ENCODE measurements at places on chromosomes 1 and 21.

DNA sequence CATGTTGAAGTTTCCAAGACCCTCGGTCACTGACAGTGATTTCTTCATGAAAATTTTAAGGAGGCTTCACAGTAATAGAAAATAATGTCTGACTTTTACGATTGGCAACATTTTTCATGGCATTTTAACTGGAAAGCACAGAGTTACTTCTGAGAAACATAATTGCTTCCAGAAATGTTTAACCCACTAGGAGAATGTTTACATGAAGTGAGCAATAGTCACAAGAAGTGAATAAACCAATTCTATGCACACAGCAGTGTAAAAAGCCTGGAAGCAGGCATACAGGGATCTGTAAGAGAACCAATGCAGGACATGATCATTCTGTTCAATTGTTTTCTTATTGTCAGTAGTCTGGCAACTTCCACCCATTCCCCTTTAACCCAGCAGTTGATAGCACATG, 316.2 kb upstream of the CXADR start:
- no peak for DNase-seq

GRCh38 chr1:2906085-2906484, 104.6 kb upstream of the TTC34 start:
- no peak for DNase-seq

GRCh38 chr1:28354121-28354520, 15.4 kb upstream of the PHACTR4 start:
- DNase-seq, result no peak

DNA sequence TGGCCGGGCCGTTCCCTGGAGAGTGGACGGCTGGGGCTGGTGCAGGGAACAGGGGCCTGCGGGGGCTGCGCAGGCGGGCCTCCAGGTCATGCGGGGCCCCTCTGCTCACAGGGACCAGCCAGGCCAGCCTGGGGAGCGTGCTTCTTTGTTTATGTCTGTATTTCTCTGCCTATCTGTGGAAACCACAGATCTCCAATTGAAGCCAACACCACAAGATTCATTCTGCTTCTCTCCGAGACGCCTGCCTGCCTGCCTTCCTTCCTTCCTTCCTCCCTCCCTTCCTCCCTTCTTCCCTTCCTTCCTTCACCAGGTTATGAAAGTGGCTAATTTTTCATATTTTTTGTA, 39.9 kb upstream of the HMGN1 start:
- no peak for DNase-seq

- DNase-seq, result no peak
These were observed 1.5 kb downstream of the RABGGTB start for GRCh38 chr1:75787524-75787923.

GRCh38 chr1:45867697-45868348, 64.4 kb downstream of the MAST2 start:
- no peak for DNase-seq

- DNase-seq, result peak; percentile 85
These were observed 144.6 kb upstream of the TNR start for GRCh38 chr1:175887981-175888428.

GRCh38 chr1:235735621-235736020, 86.0 kb upstream of the GNG4 start:
- no peak for DNase-seq

- no peak for DNase-seq
These were observed 82.9 kb upstream of the DSCAM start for GRCh38 chr21:40929833-40930232.

GRCh38 chr1:71737768-71738167, 544.6 kb downstream of the NEGR1 start:
- no peak for DNase-seq

DNA sequence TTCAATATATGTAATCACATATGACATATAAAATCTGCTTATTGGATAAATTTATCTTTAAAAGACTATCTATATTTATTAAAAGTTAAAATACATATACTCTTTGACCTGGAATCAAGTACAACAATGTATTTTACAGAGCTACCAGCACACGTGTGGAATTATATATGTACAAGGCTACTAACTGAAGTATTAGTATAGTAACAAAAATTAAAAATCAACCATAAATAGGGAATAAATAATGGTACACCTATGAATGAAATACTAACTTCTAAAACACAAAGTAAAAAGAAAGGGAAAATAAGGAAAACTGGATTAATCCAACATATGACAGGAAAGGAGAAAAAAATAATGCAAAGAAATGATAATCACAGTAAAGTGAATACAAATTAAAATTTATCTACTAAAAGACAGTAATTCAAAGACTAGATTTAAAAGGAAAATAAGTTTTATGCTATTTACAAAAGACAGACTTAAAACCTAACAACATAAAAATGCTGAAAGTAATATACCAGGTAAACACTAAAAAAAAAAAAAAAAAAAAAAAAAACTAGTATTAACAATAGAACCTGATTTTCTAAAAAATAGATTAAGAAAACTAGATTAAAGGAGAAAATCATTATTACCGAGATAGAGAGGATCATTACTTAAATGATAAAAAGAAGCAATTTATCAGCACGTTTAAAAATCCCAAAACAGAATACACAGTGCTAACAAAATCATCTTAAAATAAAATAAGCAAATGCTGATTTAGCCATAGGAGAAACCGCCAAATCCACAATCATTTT, 27.9 kb downstream of the MRPL39 start:
- DNase-seq, result no peak

DNA sequence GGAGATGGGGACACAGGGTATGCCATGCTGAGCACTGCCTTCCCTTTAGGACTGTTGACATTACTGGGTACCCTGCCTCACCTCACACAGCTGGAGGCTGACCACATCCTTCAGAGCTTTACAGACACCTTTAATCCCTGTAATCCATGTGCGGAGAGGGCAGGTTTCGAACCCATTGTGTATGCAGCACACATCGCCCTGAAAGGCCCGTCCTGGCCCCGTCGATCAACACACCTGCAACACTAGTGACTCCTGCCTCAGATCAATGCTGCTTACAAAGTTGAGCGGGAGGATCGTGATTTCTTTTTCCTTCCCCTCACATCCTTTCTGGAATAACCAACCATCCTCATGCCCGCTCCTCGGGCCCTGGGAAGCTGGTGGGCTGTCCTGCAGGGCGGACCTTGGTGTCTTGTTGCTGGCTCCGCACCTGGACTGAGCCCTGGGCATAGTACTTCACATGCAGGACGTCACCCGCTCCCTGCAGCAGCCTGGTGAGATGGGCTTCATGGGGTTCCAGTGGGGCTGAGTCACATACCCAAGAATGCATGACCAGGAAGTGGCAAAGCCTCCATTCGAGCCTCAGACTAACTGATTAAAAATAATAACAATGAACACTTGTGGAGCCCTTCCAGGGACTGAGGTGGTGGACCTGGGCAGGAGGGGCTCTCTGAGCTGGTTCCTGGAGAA, 403.6 kb downstream of the PTPRU start:
- no peak for DNase-seq

- DNase-seq, result no peak
These were observed 1142.7 kb upstream of the NCAM2 start for GRCh38 chr21:19855522-19855921.

GRCh38 chr1:235515844-235516512, 11.7 kb upstream of the B3GALNT2 start:
- no peak for DNase-seq

GRCh38 chr1:92951141-92951582, 10.1 kb downstream of the DIPK1A start:
- no peak for DNase-seq

DNA sequence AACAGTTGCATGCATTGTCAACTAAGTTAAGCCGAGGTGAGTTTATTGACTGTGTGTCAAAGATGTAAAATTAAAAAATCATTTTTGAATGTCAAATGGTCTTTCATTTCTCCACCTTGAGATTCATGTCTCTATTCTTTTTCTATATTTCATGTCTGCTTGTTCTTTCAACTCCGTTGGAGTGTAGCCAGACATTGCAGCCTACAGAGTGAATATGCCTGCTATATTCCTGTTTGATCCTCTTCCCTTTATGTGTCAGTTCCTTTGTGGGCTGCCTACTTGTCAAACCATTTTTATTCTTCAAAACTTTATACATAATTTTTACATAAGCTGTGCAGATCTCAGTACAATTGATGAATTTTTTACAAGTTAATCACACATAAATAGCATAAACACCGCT, 1325.8 kb upstream of the PRMT6 start:
- DNase-seq, result no peak

GRCh38 chr1:189033169-189033568, 1444.5 kb downstream of the BRINP3 start:
- no peak for DNase-seq

DNA sequence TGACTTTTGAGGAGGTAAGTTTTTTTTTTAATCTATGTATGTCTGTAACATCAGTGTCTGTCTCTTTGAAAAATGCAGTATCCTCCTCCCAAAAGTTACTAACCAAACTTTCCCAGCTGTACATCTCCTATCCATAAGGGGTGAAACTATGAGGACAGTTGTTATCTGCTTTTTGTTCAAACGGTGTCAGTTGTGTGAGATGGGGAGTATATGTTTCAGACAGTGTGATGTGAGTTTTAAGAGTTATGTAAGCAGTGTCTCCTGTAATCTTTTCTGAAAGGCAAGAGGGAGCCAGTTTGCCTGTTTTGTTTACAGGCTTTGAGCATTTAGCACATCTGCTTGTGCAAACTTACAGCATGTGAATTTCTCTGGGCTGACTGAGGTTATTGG, 34.8 kb upstream of the CACYBP start:
- DNase-seq, result no peak

GRCh38 chr1:117215733-117216462, 5.2 kb upstream of the VTCN1 start:
- no peak for DNase-seq

DNA sequence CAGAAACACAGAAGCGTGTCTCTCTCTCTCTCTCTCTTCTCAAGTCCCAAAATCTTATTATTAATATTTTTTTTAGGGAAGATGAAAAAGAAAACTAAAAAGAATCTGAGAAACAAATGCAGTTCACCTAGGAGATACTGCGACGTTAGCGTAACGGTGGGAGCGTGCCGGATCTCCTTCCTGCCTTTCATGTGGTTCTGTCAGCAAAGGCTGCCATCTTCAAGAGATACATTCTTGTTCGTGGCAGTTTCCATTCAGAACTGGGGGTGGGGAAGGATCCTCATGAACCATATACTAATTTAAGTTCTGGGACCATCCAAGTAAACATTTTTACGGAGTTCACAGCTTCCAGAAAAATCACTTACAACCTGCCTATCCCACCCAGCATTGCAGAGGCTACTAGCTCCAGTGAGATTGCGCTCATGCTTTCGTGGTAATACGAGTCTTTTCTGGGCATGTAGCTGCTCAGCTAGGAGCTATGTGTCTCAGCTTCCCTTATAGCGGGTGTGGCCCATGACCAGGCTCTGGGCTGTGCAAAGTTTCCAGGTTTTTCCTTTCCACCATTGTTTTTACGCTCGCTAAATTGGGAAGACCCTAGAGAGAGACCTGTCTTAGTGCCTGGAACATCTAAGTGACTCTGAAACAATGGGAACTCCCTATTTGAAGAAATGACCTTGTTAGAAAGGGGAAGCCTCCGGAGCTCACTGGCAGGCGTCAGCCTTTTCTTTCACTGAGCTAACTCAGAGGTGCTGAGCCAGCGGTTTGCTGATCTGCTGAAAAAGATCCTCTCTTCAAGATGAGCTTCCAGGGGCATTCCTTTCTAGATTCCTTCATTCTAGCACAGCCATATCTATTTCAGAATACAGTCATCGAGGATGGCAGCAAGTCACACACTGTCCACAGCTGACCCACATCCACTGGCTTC, 17.3 kb downstream of the SLAMF1 start:
- no peak for DNase-seq

DNA sequence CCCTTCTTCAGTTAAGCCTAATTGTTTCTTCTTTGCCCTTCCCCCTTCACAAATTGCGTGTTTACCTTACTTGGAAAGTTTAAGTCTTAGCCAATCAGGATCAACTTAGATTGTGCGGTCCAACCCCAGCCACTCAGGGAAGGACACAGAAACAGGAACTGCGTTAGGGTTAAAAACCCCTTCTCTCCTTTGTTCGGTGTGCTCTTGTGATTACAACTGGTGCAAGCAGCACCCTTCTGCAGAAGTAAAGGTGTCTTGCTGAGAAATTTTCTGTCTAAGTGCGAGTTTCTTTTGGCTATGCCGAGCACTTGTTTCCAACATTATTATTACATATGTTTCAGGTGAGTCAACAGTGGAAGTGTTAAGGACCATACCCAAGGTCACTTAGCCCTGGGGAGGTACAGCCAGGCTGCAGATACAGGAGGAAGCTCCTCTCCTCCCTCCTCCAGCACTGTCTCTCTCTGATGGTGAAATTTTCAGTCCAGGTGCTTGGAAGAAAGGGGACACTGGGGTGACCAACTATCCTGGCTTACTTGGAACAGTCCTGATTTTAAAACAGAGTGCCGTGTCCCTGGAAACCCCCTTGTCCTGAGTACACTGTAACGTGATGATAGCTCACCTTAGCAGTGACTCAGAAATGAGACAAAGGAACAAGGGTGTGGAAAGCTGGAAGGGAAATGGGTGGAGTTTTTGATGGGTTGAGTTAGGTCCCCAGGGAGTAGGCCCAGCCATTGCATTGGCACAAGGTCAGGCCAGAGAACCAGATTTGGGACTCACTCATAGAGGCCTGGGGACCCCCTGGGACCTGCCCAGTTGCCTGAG, 68.7 kb upstream of the KLHDC7A start:
- DNase-seq, result no peak

- DNase-seq, result no peak
These were observed 34.7 kb upstream of the RIPK4 start for GRCh38 chr21:41801321-41802197.

GRCh38 chr1:64483731-64484414, 13.9 kb downstream of the CACHD1 start:
- DNase-seq, result no peak

DNA sequence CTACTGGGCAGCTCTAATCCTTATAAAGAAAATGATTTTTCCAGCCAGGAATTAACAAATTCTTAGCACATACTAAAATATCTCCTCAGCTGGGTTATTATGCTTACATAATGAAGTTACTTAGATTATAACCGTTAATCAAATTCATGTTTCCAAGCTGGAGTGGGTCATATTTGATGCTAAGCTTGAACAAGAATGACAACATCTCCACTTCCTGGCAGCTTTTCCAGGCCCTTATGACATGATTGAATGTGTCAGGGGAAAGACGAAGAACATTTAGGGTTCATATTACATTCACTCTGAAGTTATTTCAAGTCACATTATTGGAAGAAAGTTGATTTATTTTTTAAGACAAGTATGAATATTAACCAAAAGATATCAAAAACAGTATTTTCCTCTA, 333.7 kb downstream of the PCP4 start:
- no peak for DNase-seq

- DNase-seq, result no peak
These were observed 18.1 kb upstream of the SLC44A3 start for GRCh38 chr1:94801919-94802546.

- no peak for DNase-seq
These were observed 70.3 kb upstream of the CAMK1G start for GRCh38 chr1:209513226-209513625.

- DNase-seq, result no peak
These were observed 117.6 kb downstream of the CASZ1 start for GRCh38 chr1:10678852-10679251.

- no peak for DNase-seq
These were observed 493 bp upstream of the MAP3K21 start for GRCh38 chr1:233326811-233327650.
